NCI-H1436 (cell line): ENCODE measurements at places on chromosomes 16 and 17.

GRCh38 chr17:31156326-31156725 is 61.5 kb downstream of the NF1 start:
- no peak for DNase-seq

DNA sequence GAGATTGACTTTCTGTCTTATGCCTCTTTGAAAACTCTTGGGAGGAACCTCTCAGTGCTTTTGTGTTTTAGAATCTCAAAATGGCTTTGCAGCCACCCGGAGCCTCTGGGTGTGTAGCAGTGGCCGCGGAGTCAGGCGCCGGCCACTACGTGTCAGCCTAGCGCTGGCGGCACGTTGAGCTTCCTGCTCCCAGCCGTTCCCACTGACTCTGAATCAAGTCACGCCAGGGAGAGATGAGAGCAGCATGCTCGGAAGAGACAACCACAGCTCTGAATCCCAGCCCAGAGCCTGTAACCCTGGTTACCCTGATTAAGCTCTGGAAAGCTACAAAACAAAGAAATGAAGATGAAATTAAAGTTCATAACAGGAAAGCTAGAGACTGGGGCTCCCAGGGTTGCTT is 97.4 kb upstream of the CACNG5 start:
- no peak for DNase-seq

DNA sequence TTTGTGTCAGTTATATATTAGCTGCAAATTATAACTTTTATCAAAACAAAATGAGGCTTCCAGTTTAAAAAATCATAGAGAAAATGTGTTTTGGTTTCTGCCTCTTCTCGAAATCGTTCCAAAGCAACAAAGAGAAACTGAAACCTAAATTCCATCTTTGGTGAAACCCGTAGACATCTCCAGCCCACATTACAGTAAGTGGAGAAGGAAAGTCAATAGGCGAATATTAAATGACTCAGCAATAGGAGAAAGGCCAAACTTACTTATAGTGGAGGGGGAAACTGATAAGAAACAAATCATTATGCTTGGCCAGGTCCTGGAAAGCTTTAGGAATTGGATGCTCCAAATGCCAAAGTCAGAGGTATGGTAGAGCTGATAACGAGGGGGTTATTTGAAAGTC is 103.0 kb upstream of the SHISA6 start:
- DNase-seq, result no peak

GRCh38 chr16:5589812-5590373 is 492.3 kb upstream of the EEF2KMT start:
- DNase-seq, result no peak

DNA sequence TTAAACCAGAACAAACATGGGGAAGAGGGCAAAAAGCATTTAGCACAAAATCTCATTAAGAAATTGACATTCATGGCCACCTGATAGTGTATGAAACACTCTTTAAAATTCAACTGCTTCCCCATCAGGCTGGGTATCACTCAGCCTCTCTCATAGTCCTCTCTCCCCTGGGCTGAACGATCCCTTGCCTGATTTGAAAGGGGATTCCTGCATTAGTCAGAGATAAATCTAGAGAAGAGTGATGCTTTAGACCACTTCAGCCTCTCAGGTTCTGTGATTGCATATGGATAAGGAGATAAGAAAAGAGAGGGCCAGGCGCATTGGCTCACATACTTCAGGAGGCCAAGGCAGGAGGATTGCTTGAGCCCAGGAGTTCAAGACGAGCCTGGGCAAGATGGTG is 280.0 kb downstream of the SOX9 start:
- no peak for DNase-seq

DNA sequence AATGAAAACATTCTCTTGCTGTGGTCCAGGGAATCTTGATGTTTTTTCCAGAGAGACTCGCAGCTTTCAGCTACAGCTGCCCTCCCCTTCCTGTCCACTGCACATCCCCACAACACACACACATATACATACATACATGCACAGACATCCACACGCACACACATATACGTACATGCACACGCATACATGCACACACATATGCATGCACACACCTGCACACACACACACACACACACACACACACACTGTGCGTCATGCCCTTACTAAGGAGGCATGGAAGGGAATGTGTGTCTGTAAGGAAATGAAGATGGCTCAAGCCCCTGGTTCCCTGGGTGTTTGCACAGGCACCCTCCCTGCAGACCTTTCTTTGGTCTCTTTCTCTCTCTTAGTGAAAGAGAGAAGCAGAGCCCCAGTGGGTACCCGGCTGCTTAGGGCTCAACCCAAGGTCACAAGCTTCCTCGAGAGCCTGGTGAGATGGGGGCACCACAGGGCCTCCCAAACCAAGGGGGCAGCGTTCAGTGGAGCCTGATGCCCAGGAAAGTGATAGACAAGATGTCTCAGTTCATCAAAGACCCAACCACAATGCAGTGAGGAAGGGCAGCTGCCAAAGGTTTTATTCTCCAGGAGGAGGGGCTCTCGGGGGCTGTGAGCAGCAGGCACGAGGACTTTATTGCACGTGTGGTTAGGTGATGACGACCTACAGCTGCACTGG is 33.3 kb downstream of the TNFRSF13B start:
- DNase-seq, result no peak

- DNase-seq, result no peak
Measured at GRCh38 chr17:17381446-17382064, 78.4 kb downstream of the NT5M start.

DNA sequence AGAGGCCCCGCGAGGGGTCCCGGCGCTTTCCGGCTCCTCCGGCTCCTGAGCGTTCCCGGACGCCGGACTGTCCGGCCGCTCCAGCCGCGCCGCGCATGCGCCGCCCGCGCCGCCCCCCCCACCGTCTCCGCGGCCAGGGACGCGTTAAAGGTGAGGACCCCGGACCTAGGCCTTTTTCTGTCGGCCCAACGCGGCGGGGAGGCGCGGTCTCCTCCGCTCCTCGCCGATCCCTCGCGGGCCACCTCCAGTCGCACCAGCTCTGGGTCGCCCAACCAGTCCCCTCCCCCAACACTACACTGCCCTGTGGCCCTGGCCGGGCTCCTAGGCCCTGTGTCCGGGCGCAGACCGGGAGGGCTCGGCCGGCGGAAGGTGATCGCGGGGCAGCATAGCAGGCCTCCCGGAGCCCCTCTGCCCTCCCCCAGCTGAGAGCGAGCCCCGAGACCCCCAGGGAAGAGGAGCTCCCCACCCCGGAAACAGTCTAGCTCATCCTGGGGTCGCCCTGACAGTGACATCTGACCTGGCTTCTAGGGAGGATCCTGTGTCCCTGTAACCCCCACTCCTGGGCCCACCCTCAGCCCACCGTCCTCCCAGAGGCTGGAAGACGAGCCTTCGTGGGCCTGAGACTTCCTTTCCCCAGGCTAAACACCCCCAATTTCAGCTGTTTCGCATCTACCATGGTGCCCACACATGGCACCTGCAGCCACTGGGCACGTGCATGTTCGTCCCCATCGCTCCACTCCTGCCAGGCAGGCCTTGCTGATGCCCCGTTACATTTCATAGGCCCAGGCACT is 14.7 kb upstream of the BCAR1 start:
- DNase-seq, result peak; percentile 45

DNA sequence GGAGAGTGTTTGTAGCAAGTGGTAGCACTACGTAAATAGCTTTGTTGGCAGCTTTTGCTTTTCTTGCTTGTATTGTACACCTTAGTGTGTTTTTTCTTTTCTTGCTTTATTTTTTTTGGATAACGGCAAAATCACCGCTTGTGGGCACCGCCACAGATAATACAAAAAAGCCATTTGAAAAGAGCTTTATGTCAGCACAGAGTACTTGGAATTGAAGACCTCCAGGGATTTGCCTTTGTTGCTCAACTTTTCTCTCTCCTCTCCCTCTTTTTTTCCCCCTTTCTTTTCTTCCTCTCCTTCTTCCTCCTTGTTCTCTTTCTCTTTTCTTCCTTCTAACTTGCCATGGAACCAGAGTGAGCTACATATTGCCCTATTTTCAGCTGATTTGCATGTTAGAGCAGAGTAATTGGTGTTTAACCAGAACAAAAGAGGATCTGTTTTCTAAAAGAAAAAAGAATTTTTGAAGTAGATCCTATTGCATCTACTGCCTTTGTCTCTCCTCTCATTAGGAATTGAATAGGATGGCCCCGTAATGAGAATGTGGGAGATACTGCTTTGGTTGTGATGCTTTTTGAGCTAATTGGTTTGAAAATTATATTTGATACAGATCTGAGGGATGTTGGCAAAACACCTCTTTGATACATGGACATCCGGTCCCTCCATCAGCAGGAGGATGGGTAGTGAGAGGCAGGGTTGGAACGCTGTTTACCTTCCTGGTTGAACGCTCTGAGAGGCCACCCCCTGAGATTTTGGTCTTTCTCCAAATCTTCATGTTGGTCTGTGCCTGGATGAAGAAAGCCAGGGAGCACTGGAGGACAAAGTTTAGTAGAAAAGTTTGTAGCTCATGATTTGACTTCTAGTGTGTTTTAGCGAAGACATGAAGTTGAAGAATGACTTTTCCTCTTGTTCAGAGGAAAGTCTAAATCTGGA is 85.6 kb downstream of the MSI2 start:
- no peak for DNase-seq

DNA sequence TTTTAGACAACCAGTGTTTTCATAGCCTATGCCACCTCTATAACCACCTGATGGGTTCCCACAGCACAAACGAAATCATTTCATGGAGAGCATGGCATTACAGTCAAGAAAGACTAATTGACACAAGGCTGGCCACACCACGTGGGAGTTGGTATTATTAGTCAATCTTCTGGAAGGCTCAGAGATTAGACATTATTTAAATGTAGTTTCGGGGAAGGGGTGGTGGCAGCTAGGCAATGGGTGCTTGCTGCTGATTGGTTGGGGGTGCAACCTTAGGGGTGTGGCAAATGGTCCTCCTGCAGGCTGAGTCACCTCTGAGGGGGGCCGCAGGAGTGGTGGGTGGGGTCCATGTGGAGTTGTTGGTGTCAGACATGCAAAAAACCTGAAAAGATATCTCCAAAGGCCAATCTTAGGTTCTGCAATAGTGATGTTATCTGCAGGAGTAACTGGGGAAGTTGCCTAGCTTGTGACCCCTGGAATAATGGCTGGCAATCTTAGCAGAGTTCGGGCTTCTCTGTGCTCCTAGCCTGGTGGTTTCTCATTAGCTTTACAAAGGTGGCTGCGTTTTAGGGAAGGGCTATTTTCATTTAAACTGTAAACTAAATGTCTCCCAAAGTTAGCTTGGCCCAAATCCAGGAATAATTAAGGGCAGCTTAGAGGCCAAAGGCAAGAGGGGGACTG is 4.6 kb downstream of the TEN1 start:
- no peak for DNase-seq
